ENCODE measurements at places on chromosomes 11 and 22.

DNA sequence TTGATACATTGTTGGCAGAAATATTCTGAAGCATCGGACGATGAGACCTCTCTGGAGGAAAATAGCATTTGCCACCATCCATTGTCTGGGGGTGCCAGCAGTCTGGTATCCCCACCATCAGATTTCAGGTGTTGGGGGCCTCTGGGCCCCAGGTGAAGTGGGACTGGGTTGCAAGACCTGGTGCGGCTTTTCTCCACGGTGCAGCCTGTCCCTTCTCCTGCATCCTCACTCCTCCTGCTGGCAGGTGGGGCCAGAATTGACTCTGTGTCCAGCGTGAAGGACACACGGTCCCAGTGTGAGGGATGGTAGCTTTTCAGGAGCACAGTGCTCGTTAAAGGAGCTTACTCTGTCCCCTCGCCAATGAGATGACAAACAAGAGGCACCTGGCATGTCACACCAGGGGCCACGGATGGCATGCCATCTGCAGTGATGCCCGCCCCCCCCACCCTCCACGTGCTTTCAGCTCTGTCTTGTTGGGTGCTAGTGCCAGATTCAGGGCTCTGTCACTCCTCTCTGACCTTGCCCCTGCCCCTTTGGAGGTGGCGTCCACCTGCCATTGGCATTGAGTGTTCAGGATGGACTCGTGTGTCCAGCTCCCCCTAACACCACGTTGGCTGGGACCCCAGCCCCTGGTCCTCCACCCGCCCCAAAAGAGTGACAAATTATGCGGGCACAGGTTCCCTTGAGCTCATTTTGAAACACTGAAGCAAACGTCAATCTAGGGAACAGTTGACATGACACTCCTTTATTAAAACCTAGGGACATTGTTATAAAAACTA lies 62.4 kb downstream of the PARVG start:
- no peak for DNase-seq

DNA sequence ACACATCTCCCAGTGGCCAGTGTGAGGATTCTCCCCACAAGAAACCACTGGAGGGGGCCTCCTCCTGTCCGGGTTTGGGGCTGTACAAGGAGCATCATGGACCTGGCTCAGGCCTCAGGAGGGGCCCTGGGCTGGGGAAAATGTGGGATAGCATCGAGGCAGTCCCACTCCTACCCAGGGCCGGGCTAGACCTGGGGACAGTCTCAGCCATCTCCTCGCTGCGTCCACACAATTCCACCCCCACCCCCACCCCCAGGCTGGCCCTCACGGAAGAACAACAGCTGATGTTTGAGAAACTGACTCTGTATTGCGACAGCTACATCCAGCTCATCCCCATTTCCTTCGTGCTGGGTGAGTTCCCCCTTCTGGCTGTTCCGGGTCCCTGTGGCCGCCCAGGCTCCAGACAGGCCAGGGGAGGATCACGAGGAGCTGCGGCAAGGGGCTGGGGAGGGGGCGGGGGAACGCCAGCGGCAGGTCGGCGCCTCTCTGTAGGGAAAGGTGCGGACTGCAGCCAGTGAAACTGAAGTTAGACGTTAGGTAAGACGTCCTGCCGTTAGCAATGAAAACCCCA lies 4.8 kb downstream of the BEST1 start:
- no peak for DNase-seq

- no peak for DNase-seq
Observed at GRCh38 chr11:20912922-20913512, 243.6 kb downstream of the NELL1 start.

- no peak for DNase-seq
Observed at GRCh38 chr11:33742249-33742851, 6.1 kb upstream of the CD59 start.

DNA sequence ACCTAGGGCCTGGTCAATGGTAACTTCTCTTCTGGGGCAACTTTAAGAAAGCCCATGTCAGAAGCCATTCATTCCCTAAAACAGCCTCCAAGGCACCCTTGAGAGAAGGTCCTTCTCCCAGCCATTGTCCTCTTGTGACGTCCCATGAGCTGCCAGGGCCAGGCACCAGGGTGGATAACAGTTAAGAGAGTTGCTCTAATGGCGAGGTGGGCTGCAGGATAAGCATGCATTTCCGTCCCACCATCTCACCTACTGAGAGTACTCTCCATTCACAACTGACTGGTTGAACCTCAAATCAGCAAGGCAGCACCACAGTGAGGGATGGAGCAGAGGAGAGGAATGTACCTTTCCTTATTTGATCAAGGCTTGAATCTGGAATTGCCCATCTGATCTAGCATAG lies 14.6 kb downstream of the POU2AF1 start:
- DNase-seq, result no peak

DNA sequence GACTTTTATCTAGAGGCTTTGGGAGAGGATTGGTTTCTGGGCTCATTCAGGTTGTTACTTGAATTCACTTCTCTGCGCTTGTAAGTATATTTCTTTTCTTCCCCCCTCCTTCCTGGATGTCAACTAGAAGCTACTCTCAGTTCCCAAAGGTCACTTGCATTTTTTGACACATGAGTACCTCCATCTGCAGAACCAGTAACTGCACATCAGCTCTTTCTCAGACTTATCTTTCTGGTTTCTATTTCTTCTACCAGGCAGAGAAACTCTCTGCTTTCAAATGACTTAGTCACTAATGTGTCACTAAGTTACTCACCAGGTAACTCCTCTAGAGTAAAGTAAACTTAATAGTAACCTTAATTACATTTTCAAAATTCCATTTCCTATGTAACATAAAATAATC lies 773.0 kb upstream of the LUZP2 start:
- DNase-seq, result no peak

- no peak for DNase-seq
Observed at GRCh38 chr11:122179961-122180834, 64.2 kb upstream of the BLID start.

GRCh38 chr11:66810576-66811185 lies 32.6 kb upstream of the RCE1 start:
- DNase-seq, result no peak

Measured in T-helper 2 cell (primary cell).